Stimulated activated CD8-positive, alpha-beta memory T cell treated with anti-CD3 and anti-CD28 coated beads, Interleukin-4, amount 100 ng/mL, for 24 hours (primary cell): ENCODE measurements at places on chromosomes 4 and X.

DNA sequence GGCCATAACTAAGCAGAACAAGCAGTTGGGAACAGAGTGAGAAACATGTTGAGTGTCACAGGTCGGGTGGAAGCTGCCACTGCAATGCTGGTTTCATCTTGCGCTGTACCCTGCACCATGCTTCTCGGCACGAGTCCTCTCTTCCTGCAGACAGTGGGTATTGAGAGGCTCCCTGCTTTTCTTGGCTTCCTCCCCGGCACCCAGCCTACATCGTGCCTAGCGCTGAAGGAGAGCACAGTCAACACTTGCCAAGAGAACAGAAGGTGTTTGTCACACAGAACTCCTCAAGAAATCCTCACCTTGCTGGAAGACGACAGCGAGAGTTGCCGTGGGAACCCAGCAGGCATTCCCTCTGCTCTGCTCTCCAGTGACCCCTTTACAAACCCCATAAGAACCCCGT, 53.6 kb downstream of the EVC2 start:
- no peak for DNase-seq

DNA sequence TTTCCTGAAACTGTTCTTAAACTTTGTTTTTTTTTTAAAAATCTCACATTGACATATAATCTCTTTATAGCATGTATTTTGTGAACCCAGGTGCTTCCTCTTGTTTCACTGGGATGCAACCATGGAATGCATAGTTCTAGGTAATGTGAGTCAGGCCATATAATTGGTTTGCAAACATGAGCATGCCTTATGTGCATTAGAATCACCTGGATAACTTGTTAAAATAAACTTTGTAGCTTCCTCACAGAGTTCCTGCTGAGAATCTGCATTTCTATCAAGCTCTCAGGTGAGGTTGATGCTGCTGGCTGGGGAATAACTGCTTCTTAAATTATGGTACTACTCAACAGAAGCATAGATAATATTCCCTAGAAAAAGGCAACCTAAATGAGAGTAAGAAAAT, 940.3 kb upstream of the LCORL start:
- no peak for DNase-seq

- no peak for DNase-seq
Observed at GRCh38 chr4:184383497-184384055, 90.8 kb downstream of the IRF2 start.

- no peak for DNase-seq
Observed at GRCh38 chr4:99221980-99222379, 2.9 kb upstream of the ADH6 start.

DNA sequence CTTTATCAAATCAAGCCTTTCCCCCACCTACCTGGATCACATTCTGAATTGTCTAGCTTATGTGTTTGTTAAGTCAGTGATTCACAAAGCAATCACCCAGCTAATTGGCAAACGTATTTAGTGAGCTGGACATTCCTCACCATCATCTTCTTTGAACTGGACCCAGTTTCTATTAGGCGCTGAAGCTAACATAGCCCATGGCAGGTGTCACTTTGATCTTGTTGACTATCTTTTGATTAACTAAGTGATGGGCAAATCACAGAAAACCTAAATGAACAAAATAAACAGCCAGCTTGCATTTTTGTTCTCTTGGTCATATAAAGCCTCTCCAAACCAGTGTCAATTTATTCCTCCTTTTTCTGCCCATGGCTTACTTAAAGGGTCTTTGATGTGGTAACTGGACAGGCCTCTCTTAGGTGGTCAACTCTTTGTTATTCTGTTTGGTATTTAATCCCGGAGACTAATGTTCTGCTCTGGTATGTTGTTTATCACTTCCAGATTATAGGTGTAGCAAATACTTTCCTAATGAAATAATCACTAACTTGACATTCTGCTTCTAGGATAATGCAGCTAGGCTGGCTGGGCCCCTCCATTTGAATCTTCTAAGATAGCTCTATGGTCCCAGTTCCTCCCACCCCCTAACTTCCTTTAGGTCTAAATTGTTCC, 105.3 kb upstream of the SMIM10 start:
- no peak for DNase-seq

DNA sequence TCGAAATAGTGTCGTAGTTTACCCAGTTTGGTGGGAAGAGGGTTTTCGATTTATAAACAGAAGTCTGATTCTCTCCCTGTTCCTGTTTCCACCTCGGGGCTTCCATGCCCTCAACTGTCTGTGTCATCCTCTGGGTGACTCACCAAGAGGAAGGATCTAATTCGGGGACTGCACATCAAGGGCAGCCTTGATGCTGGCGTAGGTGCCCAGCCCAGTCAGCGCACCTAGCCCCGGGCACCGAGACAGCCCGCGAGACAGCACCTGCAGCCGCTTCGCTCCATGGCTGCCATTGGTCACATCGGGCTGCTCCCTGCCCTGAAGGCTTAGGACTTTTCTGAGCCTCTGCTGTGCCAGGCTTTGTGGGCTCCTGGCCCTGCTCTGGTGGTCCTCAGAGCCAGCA, 7.7 kb downstream of the ABCD1 start:
- DNase-seq, result no peak
